ENCODE measurements at places on chromosomes 5 and 9.

DNA sequence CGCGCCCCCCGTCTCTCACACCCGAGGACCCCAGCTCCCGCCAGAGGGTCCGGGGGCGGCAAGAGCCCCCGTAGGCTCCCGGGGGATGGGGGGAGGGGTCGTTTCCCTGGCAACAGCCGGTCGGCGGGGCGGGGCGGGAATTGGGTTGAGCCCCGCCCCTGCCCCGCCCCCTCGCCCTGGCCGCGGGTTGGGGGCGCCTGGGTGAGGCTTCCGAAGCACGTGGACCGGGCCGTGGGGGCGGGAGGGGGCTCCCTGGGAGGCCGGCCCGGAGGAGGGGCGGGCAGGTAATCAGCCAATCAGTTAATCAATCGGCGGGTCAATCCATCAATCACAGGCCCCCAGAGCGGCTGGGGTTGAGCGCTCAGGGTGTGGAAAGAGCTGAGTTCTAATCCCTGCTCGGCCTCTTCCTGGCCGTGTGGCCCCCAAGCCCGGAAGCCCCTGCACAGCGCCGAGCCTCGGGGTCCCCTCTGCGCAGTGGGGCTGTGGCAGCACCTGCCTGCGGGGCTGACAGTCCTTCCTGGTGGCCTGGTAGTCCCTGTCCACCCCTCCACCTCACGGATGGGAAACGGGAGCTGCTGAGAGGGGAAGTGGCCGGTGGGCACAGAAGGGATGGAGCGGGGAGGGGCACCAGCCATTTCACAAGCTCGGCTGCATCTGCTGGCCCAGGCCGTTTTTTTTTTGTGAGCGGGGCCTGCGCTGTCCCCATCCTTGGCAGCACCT lies 174.2 kb upstream of the IER5L start:
- DNase-seq: peak; percentile 21

DNA sequence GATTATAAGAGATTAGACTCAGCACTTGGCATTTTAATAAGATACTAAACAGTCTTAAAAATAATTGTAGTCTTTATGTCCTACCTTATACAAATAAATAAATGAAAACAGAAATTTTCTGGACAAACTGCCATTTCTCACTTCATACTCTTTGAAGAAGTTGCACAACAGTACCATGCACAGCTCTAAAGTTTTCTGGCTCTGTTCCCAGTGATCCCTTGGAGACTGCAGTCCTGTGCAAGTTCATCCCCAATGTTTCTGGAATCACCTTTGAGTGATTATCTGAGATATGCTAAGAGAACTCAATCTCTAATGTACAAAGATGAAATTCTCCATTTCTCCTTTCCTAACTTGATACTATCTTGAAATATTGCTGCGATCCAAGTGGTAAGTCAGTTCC lies 330.4 kb upstream of the EDIL3 start:
- DNase-seq: no peak

DNA sequence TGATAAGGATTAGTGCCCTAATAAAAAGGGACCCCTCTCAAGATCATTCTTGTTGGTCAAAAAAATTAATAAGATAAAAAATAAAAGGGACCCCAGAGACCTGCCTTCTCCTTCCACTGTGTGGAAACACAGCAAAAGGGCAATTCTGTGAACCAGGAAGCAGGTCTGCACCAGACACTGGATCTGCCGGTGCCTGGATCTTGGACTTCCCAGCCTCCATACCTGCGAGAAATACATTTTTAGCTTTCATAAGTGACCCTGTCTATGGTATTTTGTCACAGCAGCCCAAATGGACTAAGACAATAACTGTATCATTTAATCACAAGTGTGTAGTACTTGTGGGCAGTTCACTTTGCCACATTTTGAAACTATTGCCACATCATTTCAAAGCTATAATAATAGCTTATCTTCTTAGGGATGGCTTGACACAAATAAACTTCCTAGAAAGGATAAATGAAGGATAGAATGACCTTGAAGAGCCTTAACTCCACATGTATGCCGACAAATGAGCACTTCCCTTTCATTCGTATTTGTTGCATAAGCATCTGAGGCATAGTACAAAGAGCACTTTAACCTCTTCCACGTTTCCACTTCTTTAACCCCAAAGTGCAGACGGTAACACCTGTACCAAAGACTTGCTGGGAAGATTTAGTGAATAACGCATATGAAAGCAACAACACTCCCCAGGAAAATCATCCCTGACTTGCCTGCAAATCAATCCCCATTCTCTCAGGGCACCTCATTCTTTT lies 336.5 kb downstream of the RFX3 start:
- DNase-seq: no peak

DNA sequence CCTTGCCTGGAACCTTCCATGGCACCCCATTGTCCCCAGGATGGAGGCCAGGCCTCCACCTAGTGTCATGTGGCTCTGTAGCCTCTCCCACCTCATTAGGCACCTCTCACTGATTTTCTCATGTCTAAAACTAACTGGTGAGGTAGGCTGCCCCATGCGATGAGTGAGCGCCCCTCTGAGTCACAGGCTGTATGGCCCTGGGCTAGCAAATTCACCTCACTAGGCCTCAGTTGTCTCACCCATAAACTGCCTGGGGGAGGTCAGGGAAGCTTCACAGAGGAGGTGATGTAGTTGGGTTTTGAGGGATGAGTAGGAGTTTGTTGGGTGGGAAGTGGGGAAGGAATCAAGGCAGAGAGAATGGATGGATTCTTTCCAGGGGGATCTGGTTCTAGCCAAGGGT lies 8.8 kb downstream of the RXRA start:
- DNase-seq: no peak

DNA sequence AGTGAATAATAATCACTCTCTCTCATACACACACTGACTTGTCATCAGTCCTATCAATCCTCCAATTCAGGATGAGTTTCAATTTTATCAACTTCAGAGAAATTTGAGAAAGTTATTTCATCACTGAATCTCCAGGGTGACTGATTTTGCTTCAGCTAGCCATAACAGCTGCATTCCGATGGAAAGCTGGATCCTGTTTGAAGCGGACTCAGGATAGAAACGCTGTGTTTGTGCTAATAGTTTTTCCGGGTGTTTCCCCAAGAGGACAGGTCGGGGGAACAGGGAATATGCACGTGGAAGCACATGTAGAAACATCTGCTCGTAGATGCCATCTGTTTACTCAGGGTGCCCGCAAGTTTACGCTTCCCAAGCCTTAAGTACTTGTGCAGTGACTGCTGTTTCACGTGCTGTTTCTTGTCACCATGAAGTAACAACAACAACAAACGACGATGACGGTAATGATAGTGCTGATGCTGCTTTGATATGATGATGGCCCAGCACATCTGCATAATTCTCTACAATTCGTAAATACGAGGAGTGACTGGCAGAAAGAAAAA lies 263.7 kb upstream of the DAPK1 start:
- no peak for DNase-seq

GRCh38 chr5:156121234-156121633 lies 205.7 kb upstream of the SGCD start:
- no peak for DNase-seq

- no peak for DNase-seq
Observed at GRCh38 chr9:114231273-114231672, 75.9 kb downstream of the COL27A1 start.

- no peak for DNase-seq
Observed at GRCh38 chr5:82388181-82388580, 110.0 kb upstream of the RPS23 start.

DNA sequence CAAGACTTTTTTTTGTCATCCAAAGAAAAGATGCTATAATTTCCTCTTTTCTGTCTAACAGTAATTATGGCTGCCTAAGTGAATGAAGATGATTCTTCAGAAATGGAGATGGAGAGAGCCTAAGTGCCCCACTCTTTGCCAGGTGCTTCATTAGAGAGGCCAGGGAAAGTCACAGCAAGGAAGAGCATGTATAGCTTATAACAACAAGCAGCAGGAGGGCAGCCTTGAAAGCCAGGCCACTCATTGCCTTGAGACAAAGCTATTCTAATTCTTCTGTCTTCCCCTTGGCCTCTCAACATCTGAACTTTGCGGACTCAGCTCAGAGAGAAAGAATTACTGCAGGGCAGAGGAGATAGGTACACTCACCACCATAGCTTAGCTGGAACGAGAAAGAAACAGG lies 112.0 kb upstream of the ZNF366 start:
- DNase-seq: no peak

DNA sequence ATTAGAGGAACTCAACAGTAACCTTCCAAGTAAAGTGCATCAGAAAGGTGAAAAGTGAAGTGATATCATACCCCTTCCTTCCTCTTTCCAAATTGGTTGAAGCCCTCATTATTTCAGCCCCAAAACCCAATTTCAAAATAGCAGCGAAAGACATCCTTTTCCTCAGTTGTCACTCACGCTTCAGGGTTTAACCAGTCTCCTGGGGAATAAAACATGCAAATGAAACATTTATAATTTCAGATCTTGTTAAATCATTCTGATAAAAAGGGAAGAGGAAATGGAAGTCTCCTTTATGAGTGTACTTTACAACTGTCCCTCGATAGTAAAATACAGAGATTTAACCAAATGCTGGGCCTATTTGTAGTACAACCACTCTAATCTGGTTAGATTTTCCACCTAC lies 22.5 kb downstream of the TRPM6 start:
- no peak for DNase-seq

DNA sequence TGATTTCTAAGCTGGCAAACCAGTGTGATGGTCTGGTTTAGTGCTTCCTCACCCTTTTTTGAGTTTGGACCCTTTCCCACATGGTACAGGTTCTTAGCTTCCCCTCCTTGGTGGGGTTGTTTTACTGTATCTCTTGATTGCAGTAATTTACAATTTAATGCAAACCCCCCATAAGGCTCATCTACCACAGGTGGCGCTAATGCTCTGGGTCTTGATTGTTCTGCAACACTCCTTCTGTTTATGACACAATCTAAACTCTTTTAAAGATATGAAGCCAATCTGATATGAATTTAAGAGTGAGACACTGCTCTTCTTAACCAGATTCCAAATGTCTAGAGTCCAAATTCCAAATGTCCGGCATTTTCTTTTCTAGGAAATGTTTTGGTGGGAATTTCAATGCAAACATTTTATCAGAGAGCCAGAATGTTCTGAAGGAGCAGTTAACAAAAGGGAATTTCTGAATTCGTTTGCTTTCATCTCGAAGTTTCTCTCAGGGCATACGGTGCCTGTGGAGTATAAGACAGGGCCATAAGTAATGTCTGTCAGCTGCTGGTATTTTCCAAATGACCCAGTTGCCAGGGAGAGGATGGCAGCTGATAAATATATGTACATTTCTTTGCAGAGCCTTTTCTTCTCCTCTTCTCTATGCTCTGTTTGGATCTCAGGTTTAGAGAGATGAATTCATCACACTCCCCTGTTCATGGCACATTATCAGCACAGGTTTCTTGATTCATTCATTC lies 246.8 kb downstream of the ARHGAP26 start:
- DNase-seq: peak; percentile 32

DNA sequence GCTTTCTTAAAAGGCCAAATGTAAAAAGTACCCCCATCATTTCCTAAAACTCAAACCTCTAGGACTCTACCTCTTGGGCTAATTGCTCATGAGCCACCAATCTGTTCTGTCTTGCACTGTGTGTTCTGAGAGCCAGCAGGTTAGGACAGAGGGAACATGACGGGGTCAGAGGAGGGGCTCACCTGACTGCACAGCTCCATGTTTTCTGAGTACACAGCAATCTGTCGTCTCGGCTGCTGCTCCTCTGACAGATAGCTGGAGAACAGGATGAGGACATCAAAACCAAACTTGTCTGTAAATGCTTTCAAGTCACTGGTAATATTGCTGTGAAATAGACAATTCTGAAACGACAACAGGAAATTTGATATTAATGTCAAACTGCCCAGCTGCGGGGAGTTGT lies 50.9 kb upstream of the PCA3 start:
- DNase-seq: no peak

- no peak for DNase-seq
Observed at GRCh38 chr5:113302120-113302519, 132.7 kb downstream of the TSSK1B start.

- DNase-seq: no peak
Observed at GRCh38 chr9:132989414-132989996, 11.0 kb downstream of the GFI1B start.

- DNase-seq: no peak
Observed at GRCh38 chr5:108430931-108431608, 49.2 kb upstream of the FBXL17 start.

DNA sequence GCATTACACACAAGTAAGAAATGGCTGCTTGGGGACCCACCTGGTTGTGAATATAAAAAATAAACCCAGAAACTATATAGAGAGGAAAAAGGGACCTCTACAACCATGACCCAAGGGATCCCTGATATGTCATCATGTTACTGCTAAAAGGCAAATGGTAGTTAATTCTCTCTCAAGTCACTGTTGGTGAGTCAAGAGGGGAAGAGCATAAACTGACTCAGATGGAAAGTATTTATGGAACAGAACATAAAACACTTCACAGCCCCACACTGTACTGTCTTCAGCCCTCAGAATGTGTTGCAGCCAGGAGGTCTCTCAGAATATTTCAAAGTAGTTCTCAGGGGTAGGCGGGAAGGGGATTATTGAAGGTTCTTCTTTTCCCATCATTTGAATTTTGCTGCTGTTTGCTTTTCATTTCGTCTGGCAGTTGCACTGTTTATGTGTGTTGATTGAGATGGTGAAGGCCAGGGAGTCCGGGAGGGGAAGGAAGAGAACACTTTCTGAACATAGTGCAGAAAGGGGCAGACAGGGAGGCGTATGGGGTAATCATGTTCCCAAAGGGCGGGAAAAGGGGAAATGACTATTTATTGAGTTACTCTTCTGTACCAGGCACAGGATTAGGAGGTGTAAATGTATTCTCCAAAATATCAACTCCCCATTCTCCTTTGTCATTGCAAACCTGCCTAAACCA lies 85.5 kb downstream of the TEK start:
- DNase-seq: no peak

DNA sequence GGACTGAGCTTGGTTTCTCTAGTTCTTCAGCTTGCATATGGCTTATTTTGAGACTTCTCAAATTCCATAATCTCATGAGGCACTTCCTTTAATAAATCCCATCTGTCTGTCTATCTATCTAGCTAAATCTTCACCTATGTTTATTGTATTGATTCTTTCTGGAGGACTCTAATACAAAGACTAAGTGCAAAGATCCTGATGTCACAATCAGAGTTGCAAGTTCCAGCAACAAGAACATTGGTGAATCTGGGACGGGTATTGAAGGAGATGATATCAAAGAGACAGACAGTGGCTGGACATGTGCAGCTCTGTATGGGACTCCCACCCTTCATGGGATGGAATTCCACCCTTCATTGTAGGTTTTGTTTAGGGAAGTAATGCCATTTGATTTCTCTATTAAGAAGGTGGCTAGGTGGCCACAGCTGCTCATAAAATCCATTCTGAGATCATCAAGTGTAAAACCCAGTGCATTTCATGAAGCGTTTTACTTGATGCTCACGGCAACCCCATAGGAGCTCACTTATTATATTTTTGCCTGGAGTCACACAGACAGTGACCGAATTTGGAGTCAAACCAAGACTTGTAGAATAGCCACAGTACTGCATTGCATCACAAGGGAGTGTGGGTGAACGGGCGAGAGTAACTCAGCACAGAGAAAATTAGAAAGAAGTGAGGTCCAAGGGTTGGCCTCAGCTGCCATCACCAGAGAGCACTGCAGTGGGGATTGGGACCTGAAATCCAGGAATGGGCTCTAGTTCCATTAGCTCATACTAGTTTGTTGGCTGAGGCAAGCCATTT lies 24.9 kb downstream of the TAS2R1 start:
- DNase-seq: no peak

Measured in stimulated activated CD4-positive, alpha-beta T cell treated with anti-CD3 and anti-CD28 coated beads, Interleukin-4, amount 100 ng/mL, for 1 hour (primary cell).